ENCODE measurements at places on chromosomes 4 and X.
A peak's percentile ranks its signal among the peaks of the same experiment; 100 is the strongest.

DNA sequence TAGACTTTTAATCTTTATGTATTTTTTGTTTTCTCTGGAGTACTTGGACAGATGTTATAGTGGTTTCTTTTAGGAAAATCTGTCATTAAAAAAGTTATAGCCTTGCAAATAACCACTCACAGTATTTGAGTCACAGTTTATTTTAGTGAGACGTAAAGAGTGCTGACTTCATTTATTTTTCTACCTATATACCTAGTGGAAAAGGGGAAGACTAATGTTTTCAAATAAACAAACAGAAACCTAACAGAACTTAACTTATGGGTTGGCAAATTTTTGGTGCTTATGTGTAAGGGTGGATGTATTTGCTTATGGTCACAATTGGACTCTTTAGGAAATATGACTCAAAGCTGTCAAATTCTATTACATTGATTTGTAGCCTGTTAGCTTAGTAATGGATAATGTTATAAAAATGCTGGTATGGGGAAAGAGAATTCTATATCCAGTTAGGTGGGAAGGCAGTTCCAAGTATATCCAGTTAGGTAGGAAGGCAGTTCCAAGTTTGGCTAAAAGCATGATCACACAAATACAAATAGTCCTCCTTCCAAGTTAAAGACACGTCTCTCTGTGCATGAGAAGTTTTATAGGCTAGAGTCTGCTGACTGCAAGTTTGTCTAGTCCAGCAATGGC, 61.9 kb downstream of the SLC9A6 start:
- peaks cover 17% of the 10 kb centered on the region for H3K36me3 ChIP-seq
- no peaks in the 10 kb centered on the region for H3K27me3 ChIP-seq
- H3K4me1 ChIP-seq, result peaks cover 7% of the 10 kb centered on the region
- no peak overlapping the region for H3K27ac ChIP-seq
- no peak for DNase-seq

GRCh38 chr4:41561244-41561643, 23.3 kb downstream of the LIMCH1 start:
- H3K27ac ChIP-seq, result peak overlapping the region; percentile 70
- H3K4me1 ChIP-seq, result peaks cover 47% of the 10 kb centered on the region
- H3K36me3 ChIP-seq, result no peaks in the 10 kb centered on the region

DNA sequence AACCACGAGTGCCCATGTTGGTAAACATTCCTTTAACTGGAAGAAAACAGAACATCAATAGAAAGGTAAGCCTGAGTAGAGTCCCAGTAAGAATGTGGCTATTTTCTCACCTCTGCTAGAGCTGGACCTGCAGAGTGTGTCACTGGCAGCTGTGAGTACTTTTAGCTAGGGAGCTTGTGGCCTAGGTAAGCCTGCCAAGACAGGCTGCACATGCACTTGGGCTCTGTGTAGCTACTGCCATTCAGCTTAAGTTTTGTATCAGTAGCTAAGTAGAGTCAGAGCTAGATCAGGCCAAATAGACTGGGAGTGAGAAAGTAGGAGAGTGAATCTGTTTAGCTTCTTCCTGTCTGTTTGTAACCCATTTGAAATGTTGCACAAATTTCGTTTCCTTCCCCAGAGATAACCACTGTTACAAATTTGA, 35.3 kb downstream of the RBPJ start:
- H3K4me1 ChIP-seq, result peaks cover 19% of the 10 kb centered on the region
- H3K27ac ChIP-seq, result no peak overlapping the region
- H3K4me3 ChIP-seq, result no peak overlapping the region
- H3K27me3 ChIP-seq, result no peaks in the 10 kb centered on the region
- peaks cover 15% of the 10 kb centered on the region for H3K36me3 ChIP-seq

DNA sequence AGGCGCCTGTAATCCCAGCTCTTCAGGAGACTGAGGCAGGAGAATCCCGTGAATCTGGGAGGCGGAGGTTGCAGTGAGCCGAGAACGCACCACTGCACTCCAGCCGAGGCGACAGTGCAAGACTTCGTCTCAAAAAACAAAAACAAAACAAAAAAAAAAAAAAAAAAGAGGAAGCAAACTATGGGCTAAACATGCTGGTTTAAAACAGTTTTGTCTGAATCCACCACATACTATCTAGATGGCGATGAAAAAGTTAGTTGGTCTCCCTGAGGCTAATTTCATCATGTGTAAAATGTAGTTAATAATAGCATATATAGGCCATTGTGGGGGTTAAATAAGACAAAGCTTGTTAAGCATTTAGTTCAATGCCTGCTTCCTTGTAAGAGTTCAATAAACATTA, 451.1 kb downstream of the RPA4 start:
- no peak overlapping the region for H3K4me3 ChIP-seq
- H3K36me3 ChIP-seq, result no peaks in the 10 kb centered on the region
- no peak overlapping the region for H3K27ac ChIP-seq
- no peak for DNase-seq

- H3K36me3 ChIP-seq, result no peaks in the 10 kb centered on the region
- peaks cover 6% of the 10 kb centered on the region for H3K4me1 ChIP-seq
- no peak overlapping the region for H3K4me3 ChIP-seq
- no peak for DNase-seq
Measured at GRCh38 chr4:32032136-32032672, 1312.0 kb downstream of the PCDH7 start.

DNA sequence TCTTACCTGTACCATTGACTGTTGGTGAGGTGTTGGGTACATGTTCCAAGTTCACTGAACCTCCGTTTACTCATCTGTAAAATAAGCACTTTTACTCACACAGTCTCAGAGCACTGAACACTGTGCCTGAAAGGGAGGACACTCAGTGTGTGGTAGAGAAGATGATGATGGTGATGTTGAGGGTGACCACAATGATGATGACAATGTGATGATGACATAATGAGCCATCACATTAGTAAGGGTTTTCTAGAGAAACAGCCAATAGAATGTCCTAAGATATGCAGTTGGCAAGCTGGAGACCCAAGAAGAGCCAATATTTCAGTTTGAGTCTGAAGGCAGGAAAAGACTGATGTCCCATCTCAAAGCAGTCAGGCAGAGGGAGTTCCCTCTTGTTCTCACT, 315.4 kb upstream of the IGFBP7 start:
- H3K27me3 ChIP-seq, result peaks cover 3% of the 10 kb centered on the region
- no peak for DNase-seq
- peaks cover 13% of the 10 kb centered on the region for H3K4me1 ChIP-seq
- H3K4me3 ChIP-seq, result no peak overlapping the region
- H3K27ac ChIP-seq, result no peak overlapping the region
- H3K36me3 ChIP-seq, result peaks cover 6% of the 10 kb centered on the region

Measured in nephron progenitor cell (in vitro differentiated cells).